CD4-positive, alpha-beta T cell (primary cell): ENCODE measurements at places on chromosomes 7 and 10. TPM values are rescaled to one million over a fixed set of nuclear protein-coding genes. Genes with fewer than 3 reads are reported as not detected.

GRCh38 chr7:131957338-131958020 is 401.1 kb upstream of the PODXL start:
- DNase-seq: no peak
- no peak overlapping the region for H3K27ac ChIP-seq
- H3K4me3 ChIP-seq: no peak overlapping the region
- no peaks in the 10 kb centered on the region for H3K36me3 ChIP-seq
- peaks cover 3% of the 10 kb centered on the region for H3K27me3 ChIP-seq
- no peaks in the 10 kb centered on the region for H3K4me1 ChIP-seq

GRCh38 chr7:133709036-133709880 is 417.9 kb upstream of the LRGUK start:
- H3K4me3 ChIP-seq: no peak overlapping the region
- H3K27ac ChIP-seq: no peak overlapping the region
- no peaks in the 10 kb centered on the region for H3K4me1 ChIP-seq
- H3K27me3 ChIP-seq: no peaks in the 10 kb centered on the region
- H3K36me3 ChIP-seq: no peaks in the 10 kb centered on the region

- no peak overlapping the region for H3K27ac ChIP-seq
- no peaks in the 10 kb centered on the region for H3K36me3 ChIP-seq
- H3K27me3 ChIP-seq: no peaks in the 10 kb centered on the region
- DNase-seq: no peak
- no peak overlapping the region for H3K4me3 ChIP-seq
- no peaks in the 10 kb centered on the region for H3K4me1 ChIP-seq
Observed at GRCh38 chr10:62647375-62648092, 157.0 kb upstream of the ADO start.

GRCh38 chr10:71435571-71436267 is 39.0 kb downstream of the CDH23 start:
- no peaks in the 10 kb centered on the region for H3K27me3 ChIP-seq
- H3K36me3 ChIP-seq: no peaks in the 10 kb centered on the region
- H3K4me1 ChIP-seq: no peaks in the 10 kb centered on the region
- no peak for DNase-seq

DNA sequence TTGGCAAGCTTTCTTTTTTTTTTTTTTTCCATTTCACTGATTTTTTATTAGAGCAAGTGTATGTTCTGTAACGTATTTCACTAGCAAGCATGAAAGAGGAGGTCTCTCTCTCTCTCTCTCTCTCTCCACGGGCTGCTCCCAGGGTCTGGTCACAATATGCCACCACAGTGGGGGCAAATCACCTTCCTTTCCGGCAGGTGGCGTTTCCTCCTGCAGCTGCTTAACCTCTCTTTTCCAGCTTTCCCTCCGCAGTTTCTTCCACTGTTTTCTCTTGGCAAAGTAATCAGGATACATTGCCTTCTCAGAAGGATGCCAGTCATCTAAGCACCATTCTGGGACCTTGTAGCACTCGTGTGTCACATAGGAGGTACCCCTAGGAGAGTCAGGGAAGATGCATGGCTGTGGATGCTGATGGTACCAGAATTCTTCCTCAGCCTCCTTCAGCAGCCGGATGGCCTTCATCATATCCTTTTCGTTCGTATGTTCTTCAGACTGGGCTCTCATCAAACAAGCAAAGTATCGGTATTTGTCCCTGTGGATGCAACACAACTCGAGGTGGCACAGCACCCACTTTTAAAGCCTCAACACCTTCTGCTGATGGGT is 197.3 kb upstream of the PODXL start:
- no peak for DNase-seq
- H3K27me3 ChIP-seq: peaks cover 2% of the 10 kb centered on the region
- H3K36me3 ChIP-seq: no peaks in the 10 kb centered on the region

DNA sequence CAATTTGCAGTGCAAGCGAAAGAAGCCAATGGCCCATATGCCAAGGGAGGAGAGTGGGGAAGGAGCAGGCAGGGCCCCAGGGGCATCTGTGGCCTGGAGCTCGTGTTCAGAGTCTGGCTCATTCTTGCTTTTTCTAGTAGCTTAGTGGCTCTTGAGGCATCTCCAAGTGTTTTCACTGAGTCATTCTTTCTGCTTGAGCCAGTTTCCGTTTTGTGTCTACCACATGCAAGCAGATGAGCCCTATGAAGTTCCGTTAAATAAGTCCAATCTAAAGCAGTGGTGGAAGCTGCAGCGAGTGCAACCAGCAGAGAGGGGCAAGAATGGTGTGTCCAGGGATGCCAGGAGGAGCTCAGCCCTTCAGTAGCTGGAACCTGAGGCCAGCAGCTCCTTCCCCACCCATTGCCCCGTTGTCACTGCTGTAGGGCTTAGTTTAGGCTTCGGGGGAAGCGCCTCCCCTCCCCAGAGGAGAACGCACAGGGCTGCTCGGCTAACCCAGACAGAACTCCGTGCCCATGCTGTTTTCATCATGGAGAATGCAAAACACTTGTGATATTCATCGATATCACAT is 57.4 kb upstream of the EBF3 start:
- no peaks in the 10 kb centered on the region for H3K36me3 ChIP-seq
- no peak overlapping the region for H3K4me3 ChIP-seq
- no peak for DNase-seq
- H3K27me3 ChIP-seq: no peaks in the 10 kb centered on the region
- no peak overlapping the region for H3K27ac ChIP-seq

DNA sequence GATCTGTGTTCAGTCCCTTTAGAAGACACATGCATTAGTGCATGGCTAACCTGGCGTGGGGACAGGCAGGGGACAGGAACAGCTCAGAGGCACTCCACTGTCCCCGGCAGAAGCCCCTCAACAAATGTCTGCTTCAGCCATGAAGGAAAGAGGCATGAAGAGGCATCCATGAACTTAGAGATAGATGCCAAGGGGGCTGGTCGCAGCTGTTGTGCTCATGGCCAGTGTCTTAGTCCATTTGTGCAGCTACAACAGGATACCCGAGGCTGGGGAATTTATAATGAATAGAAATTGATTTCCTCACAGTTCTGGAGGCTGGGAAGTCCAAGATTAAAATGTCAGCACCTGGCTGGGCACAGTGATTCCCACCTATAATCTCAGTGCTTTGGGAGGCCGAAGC is 14.5 kb upstream of the GNA12 start:
- no peaks in the 10 kb centered on the region for H3K36me3 ChIP-seq
- H3K27ac ChIP-seq: no peak overlapping the region
- H3K4me1 ChIP-seq: peaks cover 13% of the 10 kb centered on the region
- DNase-seq: no peak

GRCh38 chr10:20100171-20100570 is 283.9 kb downstream of the PLXDC2 start:
- H3K36me3 ChIP-seq: no peaks in the 10 kb centered on the region
- H3K27me3 ChIP-seq: no peaks in the 10 kb centered on the region
- no peaks in the 10 kb centered on the region for H3K4me1 ChIP-seq
- no peak overlapping the region for H3K27ac ChIP-seq

GRCh38 chr10:132861116-132861691 is 75.3 kb upstream of the NKX6-2 start:
- H3K4me1 ChIP-seq: peaks cover 9% of the 10 kb centered on the region
- no peak for DNase-seq
- no peaks in the 10 kb centered on the region for H3K36me3 ChIP-seq
- peaks cover 4% of the 10 kb centered on the region for H3K27me3 ChIP-seq
- no peak overlapping the region for H3K27ac ChIP-seq

DNA sequence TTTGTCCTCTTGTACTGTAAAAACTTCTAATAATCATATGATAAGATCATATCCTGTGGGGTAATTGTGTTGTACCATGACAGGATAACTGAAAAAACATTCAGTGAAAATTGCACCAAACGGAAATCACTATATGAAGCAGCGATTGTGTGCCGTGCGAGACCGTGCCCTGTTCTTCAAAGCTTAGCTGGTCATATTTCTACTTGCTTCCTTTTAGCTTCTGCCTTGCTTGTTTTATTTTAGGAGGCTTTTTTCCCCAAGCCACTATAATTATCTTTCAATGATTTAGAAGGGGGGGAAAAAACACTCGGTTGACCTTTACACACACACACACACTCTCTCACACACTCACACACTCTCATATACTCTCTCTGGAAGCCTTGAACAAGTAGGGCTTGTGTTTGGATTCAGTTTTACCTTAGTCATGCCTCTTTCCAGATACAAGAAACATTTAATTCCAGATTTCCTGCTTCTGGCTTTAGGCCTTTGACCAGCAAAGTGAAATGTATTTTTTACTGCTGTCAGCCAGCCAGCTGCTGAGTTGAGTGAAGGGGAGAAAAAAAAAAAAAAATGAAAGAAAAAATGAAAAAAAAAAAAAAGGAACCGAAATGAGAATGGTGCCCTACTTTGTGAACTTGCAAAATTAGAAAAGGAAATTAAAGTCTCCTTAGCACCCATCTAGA is 181.4 kb downstream of the ARID5B start:
- H3K27ac ChIP-seq: peak overlapping the region; percentile 31
- no peaks in the 10 kb centered on the region for H3K27me3 ChIP-seq
- peak overlapping the region; percentile 32 for H3K4me3 ChIP-seq
- peaks cover 31% of the 10 kb centered on the region for H3K36me3 ChIP-seq
- DNase-seq: peak; percentile 37

DNA sequence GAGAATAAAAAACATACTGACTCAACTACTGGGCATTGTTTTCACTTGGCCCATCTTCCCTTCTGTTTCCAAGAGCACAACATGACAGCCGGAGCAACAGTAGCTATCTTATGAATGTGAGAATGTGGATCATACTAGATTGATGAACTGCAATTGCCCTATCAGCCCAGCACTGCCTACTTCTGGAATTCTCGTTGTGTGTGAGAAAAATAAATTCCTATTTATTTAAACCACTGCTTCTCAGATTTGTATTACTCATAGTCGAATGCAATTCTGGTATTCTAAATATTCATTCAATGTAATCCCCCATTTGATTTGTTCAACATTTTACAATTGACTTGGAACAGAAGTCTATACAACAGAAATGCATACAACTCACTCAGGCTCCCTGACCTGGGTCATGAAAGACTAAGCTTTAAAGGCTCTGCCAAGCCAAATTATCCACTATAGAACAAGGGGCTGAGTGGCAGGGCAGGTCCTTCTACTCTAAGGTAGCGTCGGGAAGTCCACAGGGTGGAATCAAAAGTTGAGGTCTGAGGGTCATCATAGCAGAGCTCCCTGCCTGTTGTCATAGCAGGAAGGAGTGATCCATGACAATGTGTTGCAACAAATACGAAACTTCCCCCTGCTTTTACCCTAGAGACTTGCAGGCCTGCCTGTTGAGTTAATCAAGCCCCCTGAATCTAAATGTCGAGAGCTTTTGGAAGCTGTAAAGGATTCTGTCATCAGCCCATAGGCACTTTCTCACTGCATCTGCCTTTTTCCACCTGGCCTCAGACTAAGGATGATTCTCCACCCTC is 12.4 kb upstream of the JAZF1 start:
- H3K27ac ChIP-seq: no peak overlapping the region
- no peaks in the 10 kb centered on the region for H3K4me1 ChIP-seq
- no peak overlapping the region for H3K4me3 ChIP-seq

DNA sequence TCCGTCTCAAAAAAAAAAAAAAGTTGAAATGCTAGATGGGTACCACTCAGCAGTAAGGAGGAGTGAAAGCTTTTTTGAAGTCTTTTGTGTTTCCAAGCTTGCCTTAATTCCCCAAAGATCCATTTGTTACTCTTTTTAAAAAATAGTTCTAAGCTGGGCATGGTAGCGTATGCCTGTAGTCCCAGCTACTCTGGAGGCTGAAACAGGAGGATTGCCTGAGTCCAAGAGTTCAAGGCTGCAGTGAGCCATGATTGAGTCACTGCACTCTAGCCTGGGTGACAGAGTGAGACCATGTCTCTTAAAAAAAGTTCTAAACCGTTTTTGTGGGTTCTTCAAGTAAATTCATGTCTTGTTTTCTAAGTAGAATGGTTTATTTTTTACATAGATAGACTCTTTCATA is 5.3 kb downstream of the TBC1D12 start:
- H3K36me3 ChIP-seq: no peaks in the 10 kb centered on the region
- no peak for DNase-seq
- peaks cover 6% of the 10 kb centered on the region for H3K4me1 ChIP-seq
- H3K27ac ChIP-seq: no peak overlapping the region
- H3K27me3 ChIP-seq: peaks cover 32% of the 10 kb centered on the region

- no peak overlapping the region for H3K4me3 ChIP-seq
- DNase-seq: no peak
- no peaks in the 10 kb centered on the region for H3K27me3 ChIP-seq
- H3K4me1 ChIP-seq: no peaks in the 10 kb centered on the region
- H3K36me3 ChIP-seq: no peaks in the 10 kb centered on the region
- H3K27ac ChIP-seq: no peak overlapping the region
Observed at GRCh38 chr10:67815571-67816059, 22.4 kb downstream of the DNAJC12 start.

DNA sequence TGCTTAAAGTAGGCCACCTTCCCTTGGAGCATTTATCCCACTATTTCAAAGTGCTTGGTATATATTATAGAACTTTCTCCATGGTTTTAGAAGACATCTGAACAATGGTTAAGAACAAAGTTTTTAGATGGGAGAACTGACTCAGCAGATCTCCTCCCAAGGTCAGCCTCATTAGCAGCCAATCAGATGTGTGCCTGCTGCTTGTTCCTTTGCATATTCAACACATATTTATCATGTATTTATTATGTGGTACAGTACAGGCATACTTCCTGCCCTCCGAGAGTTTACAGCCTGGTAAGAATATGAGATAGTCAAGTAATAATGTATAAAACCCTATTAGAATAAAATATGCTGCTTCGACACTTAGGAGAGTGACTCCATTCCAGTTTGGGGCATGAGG is 120.1 kb upstream of the NRP1 start:
- H3K27me3 ChIP-seq: peaks cover 5% of the 10 kb centered on the region
- no peaks in the 10 kb centered on the region for H3K4me1 ChIP-seq
- DNase-seq: no peak
- H3K4me3 ChIP-seq: no peak overlapping the region

GRCh38 chr10:131888186-131888604 is 12.6 kb upstream of the PPP2R2D start:
- DNase-seq: no peak
- peaks cover 13% of the 10 kb centered on the region for H3K4me1 ChIP-seq
- no peak overlapping the region for H3K4me3 ChIP-seq

GRCh38 chr7:121011401-121011800 is 22.9 kb downstream of the CPED1 start:
- H3K4me1 ChIP-seq: no peaks in the 10 kb centered on the region
- DNase-seq: no peak
- no peaks in the 10 kb centered on the region for H3K27me3 ChIP-seq
- no peak overlapping the region for H3K27ac ChIP-seq
- no peak overlapping the region for H3K4me3 ChIP-seq
- no peaks in the 10 kb centered on the region for H3K36me3 ChIP-seq

The ADRB1 gene
- 0.11 TPM for total RNA-seq

The HOXA4 gene
- total RNA-seq: not detected

The LIPF gene
- total RNA-seq: not detected

The SDK1 gene
- 1.1 TPM for total RNA-seq

The SPDYE2 gene
- total RNA-seq: 0.33 TPM

The EPHB6 gene
- 55.8 TPM for total RNA-seq

The SEC61A2 gene
- total RNA-seq: 9.9 TPM

The LLCFC1 gene
- total RNA-seq: not detected

The AFAP1L2 gene
- 0.50 TPM for total RNA-seq

The LYZL1 gene
- total RNA-seq: not detected

The ZNF425 gene
- 0.22 TPM for total RNA-seq

The GNGT1 gene
- not detected for total RNA-seq

The CYP2W1 gene
- not detected for total RNA-seq

The ANLN gene
- 0.33 TPM for total RNA-seq
